ENCODE measurements at places on chromosomes 13 and 19.

GRCh38 chr13:23443878-23444277, 10.4 kb upstream of the SACS start:
- DNase-seq = no peak

GRCh38 chr19:50819636-50820035, 4.0 kb downstream of the KLK1 start:
- DNase-seq = no peak

DNA sequence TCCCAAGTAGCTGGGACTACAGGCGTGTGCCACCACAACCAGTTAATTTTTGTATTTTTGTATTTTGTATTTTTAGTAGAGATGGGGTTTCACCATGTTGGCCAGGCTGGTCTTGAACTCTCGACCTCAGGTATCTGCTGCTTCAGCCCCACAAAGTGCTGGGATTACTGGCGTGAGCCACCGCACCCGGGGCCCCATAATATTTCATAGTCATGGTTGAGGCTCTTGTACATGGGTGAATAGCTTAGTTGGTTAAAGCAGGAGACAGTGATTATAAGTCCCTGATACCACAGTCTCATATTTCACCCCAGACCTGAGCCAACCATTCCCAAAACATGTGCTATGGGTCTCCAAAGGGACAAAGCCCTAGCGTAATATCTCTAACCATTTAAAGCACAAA, 26.1 kb downstream of the MBNL2 start:
- no peak for DNase-seq

- DNase-seq = no peak
Observed at GRCh38 chr13:95140502-95140901, 160.7 kb downstream of the ABCC4 start.

DNA sequence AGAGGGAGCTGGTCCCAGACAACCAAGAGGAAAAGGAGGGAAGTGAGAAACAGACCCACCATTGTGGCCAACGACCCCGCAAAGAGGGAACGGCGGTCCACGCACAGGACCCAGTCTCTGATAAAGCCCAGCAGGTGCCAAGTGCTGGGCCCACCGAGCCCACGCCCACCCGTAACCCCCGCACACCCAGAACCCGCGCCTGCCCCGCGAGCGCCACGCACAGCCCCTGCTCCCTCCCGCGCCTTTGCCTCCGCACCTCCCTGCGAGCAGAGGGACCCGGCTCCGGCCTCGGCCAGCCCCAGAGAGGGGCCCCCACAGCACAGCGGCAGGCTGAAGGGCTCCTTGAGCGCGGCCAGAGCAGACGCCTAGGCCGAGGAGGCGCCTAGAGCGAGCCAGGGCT, 1192.2 kb downstream of the PCDH17 start:
- no peak for DNase-seq

DNA sequence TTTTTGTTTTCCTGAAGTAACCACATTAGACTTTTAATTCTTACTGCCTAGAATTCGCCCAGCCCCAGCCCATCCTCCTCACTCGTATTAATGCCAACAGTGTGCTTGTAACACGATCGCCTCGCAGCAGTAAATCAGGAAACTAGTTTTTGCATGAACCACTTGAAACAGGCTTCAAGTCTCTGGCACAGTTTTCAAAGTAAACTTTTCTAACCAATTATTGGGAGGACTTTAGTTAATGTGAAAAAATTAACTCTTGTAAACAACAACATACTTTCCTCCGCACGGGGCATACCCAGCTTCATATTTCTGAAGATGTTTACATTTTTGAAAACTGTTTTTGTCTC, 39.2 kb downstream of the TNFRSF19 start:
- no peak for DNase-seq

GRCh38 chr13:79405501-79405830, 589 bp downstream of the RBM26 start:
- DNase-seq = no peak

- no peak for DNase-seq
Observed at GRCh38 chr19:1396019-1396767, 5.1 kb downstream of the GAMT start.

- no peak for DNase-seq
Observed at GRCh38 chr19:12987781-12988180, 7.5 kb upstream of the NFIX start.

DNA sequence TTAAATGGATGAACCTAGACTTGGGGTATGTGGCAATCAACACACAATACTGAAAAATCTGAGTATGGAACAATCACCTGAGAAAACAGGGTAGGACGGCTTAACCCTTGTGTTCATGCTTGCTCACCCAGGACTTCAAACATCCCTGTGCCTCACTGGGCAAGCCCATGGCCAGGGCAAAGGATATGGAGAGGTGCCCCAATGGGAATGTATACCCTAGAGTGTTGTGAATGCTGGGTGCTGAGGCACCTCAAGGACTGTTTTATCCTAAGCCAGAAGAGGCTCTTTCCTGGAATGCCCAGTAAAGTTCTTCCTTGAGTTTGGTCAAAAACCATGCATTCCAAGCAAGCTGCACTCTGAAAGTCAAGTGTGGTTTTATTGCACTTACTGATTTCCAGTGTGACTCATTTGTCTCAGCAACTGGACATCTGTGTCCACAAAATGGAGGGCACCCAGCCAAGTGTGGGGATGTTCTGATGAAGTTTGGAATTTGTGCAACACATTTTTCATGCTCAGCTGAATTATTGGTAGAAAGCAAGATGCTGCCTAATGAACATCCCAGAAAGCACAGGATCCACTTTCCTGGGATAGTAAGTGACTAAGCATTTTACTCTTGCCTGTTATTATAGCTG, 531.3 kb downstream of the RFC3 start:
- DNase-seq = no peak

DNA sequence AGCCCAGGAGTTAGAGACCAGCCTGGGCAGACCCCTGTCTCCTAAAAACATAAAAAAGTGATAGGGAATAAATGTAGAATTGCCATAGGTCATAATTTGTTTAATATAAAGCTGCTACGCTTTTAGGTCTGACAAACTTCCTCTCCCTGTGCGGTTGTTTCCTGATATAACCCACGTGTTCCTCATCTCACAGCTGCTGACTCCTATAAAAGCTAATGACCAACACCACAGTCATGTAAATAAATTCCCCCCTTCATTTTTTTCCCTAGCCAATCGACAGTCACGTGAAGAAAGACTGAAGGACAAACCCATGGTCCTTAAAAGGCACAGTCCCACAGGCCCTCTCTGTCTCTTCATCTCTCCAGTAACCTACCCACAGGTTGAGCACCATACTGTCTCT, 27.5 kb downstream of the ZNF266 start:
- no peak for DNase-seq

- no peak for DNase-seq
Observed at GRCh38 chr19:45151821-45152503, 8.8 kb downstream of the NKPD1 start.

- no peak for DNase-seq
Observed at GRCh38 chr13:109700176-109700575, 86.2 kb downstream of the IRS2 start.

- no peak for DNase-seq
Observed at GRCh38 chr13:111213964-111214726, 99.0 kb downstream of the ARHGEF7 start.

DNA sequence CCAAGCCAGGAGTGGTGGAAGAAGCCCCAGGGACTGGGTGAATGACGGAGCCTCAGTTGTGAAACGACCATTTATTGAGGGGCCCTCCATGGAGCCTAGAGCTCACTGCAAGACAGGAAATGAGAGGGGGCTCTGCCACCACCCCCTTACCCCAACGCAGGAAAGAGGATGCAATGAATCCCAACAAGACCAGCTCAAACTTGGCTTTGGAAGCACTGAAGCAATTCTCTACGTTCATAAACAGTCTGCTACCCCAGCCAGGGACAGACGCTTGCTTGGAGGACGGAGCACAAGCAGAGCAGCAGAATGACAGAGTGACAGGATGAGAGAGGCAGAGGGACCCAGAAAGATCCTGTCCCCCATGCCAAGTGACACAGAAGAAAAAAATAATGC, 1.0 kb downstream of the PRKACA start:
- DNase-seq = no peak

- no peak for DNase-seq
Observed at GRCh38 chr19:45815481-45816216, 541 bp upstream of the RSPH6A start.

- DNase-seq = no peak
Observed at GRCh38 chr13:34338102-34338501, 520.2 kb downstream of the RFC3 start.

DNA sequence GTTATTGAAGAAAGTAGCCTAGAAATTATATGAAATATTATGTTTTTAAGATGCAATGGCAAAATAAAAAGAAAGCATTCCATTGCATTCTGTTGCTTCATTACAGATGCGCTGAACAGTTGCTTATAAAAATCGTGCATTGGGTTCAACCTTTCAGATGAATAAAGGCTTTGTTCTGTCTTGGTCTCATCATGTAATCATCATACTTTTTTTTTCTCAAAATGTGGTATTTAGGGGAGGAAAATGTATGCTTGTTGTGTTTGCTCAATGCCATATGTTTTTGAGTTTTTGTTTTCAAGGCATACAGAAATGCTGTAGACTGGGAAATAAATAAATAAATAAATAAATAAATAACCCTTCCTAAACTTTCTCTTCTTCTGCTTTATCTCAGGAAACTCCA, 1.1 kb upstream of the MBNL2 start:
- no peak for DNase-seq

DNA sequence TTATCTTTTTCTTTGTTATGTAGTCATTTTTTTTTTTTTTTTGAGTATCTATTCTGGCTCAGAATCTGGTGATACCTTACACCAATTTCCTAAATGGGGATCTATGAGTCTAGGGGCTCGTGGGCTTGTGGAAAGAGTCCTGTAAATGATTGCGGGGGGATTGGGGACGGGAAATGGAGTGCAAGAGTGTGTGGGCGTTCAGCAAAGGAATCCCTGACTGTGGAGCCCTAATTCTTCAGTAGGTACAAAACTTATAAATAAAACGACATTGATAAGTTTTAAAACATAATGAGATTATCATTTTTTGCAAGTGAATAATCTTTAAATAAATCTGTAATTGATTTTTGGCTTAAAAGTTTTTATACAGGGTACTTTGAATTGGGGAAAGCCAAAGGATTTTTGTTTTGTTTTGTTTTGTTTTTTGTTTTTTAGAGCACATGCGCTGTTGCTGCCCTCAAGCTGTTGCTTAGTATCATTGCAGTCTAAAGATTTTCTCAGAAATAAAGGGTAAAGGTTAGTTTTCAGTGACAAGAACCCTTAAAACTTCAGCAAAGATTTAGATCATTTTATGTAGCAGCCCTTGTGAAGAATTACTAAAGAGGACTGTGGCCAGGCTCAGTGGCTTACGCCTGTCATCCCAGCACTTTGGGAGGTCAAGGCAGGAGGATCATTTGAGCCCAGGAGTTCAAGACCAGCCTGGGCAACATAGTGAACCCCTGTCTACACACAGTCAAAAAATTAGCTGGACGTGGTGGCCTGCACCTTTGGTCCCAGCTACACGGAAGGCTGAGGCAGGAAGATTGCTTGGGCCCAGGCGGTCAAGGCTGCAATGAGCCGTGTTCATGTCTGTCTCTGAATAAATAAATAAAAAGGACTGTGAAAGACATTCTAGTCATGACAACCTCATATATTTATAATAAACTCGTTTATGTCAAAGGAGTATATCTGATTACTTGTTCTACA, 1.7 kb downstream of the ERCC5 start:
- DNase-seq = no peak

GRCh38 chr13:40271271-40271885, 395.1 kb downstream of the FOXO1 start:
- DNase-seq = no peak

GRCh38 chr19:3231288-3231687, 6.8 kb downstream of the CELF5 start:
- DNase-seq = no peak

DNA sequence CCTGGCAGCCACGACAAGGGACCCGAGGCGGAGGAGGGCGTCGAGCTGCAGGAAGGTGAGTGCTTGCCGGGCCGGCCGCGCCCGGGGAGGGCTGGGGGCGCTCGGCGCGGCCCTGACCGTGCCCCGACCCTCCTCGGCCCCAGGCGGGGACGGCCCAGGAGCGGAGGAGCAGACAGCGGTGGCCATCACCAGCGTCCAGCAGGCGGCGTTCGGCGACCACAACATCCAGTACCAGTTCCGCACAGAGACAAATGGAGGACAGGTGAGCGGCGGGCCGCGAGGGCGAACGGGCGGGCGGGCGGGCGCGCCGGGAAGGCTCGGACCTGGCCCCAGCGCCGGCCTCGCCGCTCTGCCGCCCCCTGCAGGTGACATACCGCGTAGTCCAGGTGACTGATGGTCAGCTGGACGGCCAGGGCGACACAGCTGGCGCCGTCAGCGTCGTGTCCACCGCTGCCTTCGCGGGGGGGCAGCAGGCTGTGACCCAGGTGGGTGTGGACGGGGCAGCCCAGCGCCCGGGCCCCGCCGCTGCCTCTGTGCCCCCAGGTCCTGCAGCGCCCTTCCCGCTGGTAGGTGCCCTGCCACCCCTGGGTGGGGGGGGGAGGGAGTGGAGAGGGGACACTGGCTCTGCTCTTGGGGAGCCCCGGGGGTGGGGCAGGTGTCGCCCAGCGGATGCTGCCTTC, 816 bp downstream of the USF2 start:
- DNase-seq = peak; percentile 64

DNA sequence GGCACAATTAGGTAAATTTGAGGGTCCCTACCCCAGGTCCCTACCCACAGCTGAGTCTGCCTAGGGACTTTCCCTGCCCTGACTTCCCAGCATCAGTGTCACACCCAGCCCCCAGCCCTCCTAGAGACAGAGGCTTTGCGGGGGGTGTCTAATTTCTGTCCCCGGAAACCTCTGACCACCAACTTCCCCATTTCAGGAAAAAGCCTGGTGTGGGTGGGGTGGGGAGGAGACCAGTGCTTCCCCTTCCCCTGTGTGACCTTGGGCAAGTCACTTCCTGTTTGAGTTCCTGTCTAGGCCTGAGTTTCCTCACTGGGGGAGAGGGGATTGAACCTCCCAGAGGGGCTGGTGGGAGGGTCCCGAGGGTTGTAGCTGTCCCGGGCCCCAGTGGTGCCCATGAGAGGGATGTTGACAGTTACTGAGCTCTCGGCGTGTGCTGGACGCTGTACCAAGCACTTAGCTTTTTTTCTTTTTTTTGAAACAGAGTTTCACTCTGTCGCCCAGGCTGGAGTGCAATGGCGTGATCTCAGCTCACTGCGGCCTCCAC, 7.9 kb downstream of the VASP start:
- no peak for DNase-seq

DNA sequence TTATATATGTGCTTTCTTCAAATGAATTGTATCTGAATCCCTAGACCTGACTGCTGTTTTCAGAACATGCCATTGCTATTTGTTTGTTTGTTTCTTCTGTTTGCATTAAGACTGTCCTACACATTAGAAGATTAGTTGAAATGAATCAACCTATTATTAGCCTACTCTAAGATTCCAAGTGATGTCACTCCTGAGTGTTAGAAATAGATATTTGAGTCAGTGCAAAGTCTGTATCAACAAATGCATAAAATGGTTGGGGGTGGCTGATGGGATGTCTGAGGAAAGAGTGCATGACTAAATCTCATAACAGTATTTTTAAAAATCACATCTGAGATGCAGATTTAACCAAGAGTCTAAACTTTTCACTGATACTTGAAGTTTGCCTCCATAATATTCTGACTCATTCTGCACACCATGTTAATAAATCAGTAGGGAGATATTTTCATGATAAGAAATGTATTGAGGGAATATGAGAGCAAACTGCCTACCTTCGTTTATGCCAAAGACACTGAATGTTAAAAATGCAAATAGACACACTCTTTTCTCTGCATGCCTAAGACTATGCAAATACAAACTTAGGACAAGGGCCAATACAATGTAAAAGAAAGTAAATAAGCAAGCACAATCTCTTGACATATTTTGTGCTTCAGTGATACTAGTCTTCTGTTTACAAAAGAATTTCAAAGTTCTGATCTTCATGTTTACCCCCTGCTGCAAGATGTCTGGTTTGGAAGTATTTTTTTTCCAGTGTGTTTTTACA, 253.3 kb downstream of the LIG4 start:
- DNase-seq = no peak

Measured in activated CD8-positive, alpha-beta memory T cell treated with anti-CD3 and anti-CD28 coated beads for 48 hours (primary cell).